A549 (cell line): ENCODE measurements at places on chromosomes 6 and 20.

GRCh38 chr6:109793021-109793420 lies 101.9 kb downstream of the FIG4 start:
- no peak for DNase-seq

DNA sequence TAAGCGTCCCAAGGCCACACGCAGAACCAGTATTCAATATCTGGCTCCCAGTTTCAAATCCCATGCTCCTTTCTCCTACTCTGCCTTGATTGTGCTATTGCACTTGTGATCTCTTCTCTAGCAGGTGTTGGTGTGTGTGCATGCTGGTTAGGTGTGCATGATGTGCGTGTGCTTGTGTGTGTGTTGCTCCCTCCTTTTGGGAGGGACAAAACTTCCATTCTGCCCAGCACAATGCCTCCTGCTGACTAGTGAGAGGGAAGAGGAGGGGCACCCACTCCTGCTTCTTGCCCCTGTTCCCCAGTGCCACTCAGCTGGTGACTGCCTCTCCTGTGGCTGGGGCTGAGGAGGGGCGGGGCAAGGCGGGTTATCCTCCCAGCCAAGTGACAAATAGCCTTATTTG lies 19.7 kb downstream of the CD40 start:
- DNase-seq: no peak

- no peak for DNase-seq
Measured at GRCh38 chr20:58993332-58994248, 12.5 kb downstream of the NELFCD start.

DNA sequence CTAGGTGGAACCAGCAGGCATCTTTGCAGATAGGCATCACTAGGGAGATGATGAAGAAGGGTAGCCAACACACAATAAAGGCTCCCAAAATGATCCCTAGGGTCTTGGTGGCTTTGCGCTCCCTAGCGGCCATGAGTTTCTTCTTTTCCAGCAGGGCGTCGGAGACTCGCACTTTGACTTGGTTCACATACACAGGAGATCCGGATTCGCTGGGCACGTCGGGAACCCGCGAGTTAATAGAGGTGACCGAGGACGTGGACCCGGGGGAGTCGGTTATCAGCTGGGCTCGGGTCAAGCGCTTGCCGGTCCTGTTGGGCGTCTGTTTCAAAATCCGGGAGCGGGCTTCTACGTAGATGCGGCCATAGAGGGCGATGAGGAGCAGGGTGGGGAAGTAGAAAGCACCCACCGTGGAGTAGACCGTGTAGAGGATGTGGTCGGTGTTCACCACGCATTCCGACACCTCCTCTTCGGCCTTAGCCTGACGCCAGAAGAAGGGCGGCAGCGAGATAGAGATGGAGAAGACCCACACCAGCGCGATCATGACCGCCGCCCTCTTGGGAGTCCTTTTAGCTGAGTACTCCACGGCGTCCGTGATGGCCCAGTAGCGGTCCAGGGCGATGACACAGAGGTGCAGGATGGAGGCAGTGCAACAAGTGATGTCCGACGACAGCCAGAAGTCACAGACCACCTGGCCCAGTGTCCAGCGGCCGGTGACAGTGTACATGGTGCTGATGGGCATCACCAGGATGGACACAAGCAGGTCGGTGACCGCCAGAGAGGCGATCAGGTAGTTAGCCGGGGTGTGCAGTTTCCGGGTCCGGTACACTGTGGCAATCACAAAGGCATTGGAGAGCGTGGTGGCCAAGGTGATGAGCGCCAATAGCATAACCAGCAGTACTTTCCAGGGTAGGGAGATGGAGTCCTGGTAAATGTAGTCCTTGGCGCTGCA lies 658 bp downstream of the HTR1B start:
- no peak for DNase-seq

DNA sequence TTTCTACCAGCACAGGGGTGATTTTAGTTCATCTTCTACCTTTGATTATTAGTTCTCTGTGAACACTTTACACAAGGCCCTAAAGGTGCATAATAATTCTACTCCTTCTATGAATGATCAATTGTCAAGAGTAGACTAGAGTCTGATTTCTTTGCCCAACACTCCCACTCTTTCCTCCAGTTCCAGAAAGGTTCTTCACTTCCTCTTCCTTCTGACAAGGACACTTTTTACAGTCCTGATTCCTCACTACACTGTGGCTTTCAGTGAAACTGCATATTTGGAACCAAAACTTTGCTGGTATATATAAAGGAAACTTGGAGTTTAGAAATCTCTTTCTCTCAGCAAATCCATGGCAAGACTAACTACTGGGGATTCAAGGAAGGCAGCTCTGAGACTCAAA lies 10.6 kb upstream of the RSPO3 start:
- no peak for DNase-seq

DNA sequence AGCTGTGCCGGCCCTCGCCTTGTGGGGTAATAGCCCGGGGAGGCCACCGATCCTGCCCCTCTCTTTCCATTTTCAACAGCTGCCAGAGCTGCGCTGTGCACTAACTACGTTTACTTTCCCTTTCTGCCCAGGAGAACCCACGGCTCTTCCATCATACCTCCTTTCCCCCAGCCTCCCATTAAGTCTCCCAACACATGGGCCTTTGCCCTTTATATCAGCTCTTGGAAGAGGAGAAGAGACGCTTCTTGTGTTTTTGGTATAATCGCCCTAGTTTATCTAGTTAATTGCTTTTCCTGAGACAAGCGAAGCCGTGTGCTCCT lies 637 bp downstream of the UBR2 start:
- no peak for DNase-seq

DNA sequence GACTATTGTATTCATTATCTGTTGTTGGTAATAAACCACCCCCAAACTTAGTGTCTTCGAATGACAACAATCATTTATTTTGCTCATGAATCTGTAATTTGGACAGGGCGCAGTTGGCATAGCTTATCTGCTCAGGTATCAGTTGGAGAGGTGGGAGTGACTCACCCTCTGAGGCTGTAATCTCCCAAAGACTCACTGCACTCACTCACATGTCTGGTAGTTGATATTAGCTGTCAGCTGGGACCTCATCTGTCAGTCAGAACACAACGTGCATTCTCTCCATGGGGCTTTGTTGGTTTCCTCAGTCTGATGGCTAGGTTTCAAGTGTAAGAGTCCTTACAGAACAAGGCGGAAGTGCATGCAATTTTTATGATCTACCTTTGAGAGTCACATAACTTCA lies 219.0 kb upstream of the PRND start:
- DNase-seq: no peak

GRCh38 chr20:11675920-11676629 lies 241.6 kb upstream of the BTBD3 start:
- no peak for DNase-seq
